ENCODE measurements at places on chromosomes 12 and 14.

GRCh38 chr14:67963545-67963944 lies 144.0 kb downstream of the RAD51B start:
- DNase-seq, result no peak

- no peak for DNase-seq
These were observed 273.9 kb upstream of the RGS6 start for GRCh38 chr14:71658261-71658860.

DNA sequence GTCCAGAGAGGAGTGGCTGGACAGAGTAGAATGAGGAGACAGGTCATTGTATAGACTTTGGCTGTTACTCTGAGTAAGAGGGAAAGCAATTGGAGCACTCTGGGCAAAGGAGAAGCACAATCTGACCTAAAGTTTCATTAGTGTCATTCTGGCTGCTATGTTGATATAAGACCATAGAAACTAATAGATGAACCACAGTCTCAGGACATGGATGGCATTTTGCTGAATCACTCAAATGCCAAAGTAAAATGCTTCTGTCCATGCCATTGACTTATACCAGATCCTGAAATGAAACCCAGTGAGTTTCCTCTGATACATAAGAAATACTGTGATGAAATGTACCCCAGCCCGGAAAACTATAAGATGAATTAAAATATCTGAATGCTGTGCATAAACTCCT lies 65.8 kb upstream of the COCH start:
- no peak for DNase-seq

DNA sequence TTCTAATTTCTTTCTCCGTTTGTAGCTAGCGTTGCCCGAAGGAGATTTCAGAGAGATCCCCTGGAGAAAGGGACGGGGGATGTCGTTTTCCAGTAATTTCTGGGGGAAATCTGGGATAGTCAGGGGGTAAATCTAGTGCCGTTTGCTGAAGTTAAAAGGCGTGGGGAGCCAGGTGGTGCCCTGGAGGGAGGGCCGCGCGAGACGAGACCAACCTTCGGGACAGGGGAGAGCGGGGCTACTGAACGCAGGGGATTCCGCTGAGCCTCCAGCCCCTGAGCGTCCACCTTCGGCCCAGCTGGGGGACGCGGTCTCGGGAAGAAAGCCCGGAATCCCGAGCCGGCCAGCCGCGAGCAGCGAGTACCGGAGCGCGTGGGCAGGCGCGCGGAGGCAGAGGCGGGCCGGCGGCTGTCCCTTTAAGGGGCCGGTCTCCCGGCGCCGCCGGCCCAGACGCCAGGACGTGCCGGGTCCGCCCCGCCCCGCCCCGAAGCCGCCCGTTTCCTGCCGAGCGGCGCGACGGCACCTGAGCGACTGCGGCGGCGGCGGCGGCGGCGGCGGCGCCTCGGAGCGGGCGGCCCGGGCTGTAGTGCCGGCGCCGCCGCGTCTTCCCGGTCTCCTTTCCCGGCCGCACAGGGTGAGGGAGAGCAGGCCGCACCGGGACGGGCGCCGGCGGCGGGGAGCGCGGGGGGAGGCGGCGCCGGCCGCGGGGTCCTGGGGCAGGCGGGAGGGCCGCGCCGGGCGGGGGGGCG lies at the start of gene KTN1:
Gene KTN1 (plus strand): TSS at position 484 of the 746 bp plus-strand sequence. CDS start 31,842 bp downstream, outside the sequence.
- DNase-seq, result peak; percentile 57

Data from activated CD8-positive, alpha-beta memory T cell treated with anti-CD3 and anti-CD28 coated beads for 1 hour (primary cell).